Activated T-helper 1 cell treated with Interleukin-2 at 50 U/mL for 16 hours (primary cell): ENCODE measurements at places on chromosomes 16 and 17.
A peak's percentile ranks its signal among the peaks of the same experiment; 100 is the strongest.

- DNase-seq, result no peak
These were observed 7.8 kb downstream of the GAS2L2 start for GRCh38 chr17:35745246-35745645.

DNA sequence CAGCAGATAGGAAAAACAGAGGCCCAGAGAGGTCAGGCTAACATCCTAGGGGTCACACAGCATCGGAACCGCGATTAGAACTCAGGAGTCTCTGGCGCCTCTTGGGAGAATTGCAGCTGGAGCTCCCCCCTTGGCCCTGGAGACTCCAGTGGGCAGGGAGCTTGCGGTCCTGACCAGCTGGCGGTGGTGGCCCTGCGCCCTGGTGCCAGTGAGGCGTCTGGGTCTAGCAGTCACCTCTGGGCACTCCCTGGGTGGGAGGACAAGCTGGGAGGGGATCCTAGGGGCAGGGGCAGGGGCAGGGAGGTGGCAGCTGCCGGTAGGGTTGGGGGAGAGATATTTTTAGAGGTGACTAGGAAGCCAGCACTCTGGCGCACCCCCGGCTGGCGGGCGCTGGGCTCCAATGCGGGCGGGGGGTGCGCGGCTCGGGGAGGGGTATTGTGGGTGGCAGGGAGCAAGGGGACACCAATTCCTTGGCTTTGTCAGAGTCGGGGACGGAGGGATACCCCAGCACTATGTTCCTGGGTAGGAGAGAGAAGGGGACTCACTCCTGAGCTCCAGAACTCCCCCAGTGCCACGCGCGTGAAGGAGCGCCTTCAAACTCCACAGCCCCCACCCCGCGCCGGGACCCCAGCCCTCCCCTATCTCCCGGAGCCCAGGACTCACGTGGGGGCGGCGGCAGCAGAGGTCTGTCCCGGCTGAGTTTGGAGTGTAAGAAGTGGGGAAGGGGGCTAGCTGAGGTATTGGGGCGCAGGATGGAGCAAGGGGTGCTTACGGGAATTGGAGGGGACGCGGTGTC, 584 bp downstream of the PHOSPHO1 start:
- no peak for DNase-seq

DNA sequence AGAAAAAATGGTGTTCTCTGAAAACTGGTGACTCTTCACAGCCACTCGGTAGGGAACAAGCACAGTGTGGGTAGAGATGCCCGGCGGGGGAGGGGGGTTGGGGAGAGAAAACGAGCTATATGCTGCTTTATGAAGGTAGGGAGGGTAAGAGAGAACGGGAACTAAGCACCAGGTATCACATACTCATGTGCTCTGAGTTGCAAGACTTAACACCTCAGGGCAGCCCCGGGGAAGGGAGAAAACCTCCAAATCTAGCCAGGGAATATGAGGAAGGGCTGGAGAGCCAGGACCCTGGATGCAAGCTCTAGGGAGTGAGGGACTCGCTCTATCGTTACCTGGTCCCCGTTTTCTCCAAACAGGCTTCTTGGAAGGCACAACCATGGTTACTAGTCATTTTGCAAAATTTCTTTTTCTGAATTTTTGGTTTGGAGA, 35.3 kb downstream of the HIC1 start:
- no peak for DNase-seq

GRCh38 chr16:82636485-82636884, 9.7 kb downstream of the CDH13 start:
- no peak for DNase-seq

- no peak for DNase-seq
These were observed 237.7 kb downstream of the CDH13 start for GRCh38 chr16:82864332-82865040.

GRCh38 chr17:50949989-50950877, 84.1 kb upstream of the TOB1 start:
- peak; percentile 21 for DNase-seq

- no peak for DNase-seq
These were observed 733 bp downstream of the CHRNB1 start for GRCh38 chr17:7445619-7445968.

DNA sequence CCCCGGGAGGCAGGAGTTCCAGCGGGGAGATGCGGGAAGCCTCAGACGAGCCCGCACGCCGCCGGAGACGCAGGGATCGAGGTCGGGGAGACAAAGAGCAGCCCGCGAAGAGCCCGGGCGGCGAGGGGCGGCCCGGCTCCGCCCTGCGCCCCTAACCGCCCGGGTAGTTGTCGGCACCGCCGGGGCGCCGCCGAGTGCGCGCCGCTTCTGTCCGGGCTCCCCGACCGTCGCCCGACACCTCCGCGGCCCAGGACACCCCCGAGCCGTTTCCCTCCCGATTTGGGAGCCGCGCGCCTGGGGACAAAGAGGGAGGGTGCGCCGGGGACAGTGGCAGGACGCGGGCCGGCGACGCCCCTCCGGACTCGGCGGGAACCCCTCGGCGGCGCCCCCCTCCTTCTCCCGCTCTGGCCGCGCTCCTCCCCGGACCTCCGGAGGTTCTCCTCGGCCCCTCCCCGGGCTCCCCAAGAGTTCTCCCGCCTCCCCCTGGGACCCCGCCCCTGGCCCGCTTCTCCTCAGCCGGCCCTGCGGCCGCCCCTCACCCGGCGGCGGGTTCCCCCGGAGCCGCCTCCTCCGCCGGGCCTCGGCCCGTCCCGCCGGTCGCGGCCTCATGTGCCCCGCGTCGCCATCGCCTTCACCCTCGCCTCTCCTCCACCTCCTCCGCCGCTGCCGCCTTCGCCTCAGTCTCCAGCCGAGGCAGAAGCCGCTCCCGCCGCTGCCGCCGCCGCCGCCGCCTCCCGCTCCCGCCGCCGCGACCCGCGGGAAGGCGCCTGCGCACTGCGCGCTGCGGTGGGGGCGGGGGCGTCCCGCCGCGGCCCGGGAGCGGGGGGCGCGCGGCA, at the start of gene GJC1:
Gene GJC1 (minus strand): TSS at position 765 of the 836 bp plus-strand sequence. CDS start 24,470 bp downstream, outside the sequence.
- DNase-seq, result no peak

GRCh38 chr17:55175788-55176427, 88.9 kb upstream of the HLF start:
- DNase-seq, result no peak

- no peak for DNase-seq
These were observed 617 bp downstream of the ARMC7 start for GRCh38 chr17:75110234-75110937.

DNA sequence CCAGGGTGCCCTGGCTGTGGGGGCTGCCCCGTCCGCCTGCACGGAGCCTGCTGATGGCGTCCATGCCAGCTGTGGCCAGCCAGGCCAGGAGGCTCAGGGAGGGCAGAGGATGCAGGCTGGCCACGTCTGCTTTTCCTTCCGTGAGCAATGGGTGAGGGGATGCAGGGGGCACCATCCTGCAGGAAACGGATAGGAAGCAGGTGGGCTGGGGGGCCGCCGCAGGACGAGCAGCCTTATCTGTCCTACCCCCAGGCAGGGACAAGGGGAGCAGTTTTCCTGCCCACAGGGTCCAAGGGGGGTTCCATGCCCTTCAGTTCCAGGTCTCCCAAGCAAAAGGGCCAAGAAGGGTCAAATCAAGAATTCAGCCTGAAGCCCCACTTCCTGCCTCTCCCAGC, 6.8 kb downstream of the DUS1L start:
- no peak for DNase-seq

DNA sequence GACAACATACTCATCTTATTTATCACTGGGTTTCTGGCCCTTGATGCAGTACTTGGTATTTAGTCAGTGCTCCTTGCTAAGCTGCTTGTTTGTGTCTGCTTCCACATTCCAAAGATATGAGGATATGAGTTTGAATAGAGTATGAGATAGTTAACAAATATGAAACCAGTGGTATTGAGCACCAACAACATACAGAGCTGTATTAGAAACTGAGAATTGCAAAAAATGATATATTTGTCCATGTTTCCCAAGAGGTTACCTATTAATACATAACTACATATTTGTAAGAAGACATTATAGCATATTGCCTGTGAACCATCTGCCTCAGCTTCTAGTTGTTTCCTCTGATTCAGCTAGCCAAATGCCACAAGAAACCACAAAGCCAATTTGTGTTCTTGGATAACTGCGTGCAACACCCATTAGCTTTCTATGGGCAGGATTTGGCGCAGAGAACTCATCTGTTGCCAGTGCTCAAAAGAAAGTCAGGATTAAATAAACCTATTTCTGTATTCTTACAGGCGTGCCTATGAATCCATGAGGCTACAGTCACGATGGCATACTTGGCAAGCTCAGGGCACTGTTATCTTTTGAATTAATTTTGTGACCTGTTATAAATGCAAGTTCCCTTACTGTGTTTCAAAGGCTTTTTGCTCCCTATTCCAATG, 194.4 kb downstream of the MAP2K6 start:
- DNase-seq, result no peak

GRCh38 chr16:79229361-79229760, 371.2 kb downstream of the MAF start:
- DNase-seq, result no peak

- DNase-seq, result no peak
These were observed 2.3 kb upstream of the MYO1C start for GRCh38 chr17:1494736-1495253.

GRCh38 chr16:15990902-15991301, 41.5 kb downstream of the ABCC1 start:
- DNase-seq, result no peak

GRCh38 chr16:12334071-12334470, 357.5 kb downstream of the SNX29 start:
- DNase-seq, result no peak

- no peak for DNase-seq
These were observed 8.9 kb upstream of the RAPGEFL1 start for GRCh38 chr17:40168262-40168832.

- no peak for DNase-seq
These were observed 44.6 kb downstream of the PLCG2 start for GRCh38 chr16:81823734-81824133.

- DNase-seq, result no peak
These were observed 196.0 kb upstream of the PSMD7 start for GRCh38 chr16:74100395-74101326.

GRCh38 chr16:89798832-89799370, 17.5 kb downstream of the FANCA start:
- DNase-seq, result no peak

- no peak for DNase-seq
These were observed 58.7 kb downstream of the ANKRD11 start for GRCh38 chr16:89431630-89432029.

GRCh38 chr17:8162997-8163977, 539 bp upstream of the VAMP2 start:
- no peak for DNase-seq

DNA sequence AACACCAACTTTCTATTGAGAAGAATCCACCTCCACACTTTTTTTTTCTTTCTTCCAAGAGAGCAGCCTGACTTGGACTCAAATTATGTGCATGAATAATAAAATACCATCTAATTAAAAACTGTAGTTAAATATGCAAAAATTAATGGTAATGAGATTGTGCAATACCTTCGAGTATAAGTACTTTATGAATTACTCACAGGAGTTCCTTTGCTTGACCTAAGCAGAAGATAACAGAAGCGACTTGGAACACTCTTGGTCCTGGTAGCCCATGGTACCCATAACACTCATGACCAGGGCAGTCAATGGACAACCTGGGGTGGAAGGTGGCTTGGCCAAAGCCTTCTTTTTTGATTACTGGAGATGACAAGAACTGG, 203.5 kb upstream of the IRX3 start:
- DNase-seq, result no peak

- no peak for DNase-seq
These were observed 66.3 kb upstream of the METRNL start for GRCh38 chr17:83012868-83013778.

DNA sequence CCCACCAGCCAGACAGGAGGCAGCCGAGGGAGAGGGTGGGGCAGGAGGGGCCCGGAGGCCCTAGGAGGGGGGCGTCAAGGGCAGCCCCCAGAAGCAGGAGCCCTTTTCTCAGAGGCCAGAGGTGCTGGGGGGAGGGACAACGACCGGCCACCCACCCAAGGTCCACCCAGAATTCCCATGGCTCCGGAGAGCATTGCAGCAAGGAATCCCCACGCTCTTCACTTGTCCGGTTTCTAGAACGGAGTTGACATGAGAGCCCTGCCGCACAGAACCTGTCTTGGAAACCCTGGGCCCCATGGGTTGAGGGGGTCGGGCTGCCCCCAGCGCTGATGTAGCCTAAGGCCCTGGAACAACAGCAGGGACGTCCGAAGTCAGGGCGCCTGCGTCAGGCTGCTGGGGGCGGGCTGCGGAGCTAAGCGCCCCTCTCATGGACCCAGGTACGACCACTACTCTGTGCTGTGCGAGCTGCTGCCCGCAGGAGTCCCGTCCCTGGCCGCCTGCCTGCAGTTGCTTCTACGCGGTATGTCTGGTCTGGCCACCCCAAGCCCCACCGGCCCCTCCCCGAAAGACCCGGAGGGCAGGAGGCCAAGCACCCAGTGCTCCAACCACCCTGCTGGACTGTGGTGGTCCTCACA, 11.2 kb downstream of the CYBC1 start:
- DNase-seq, result no peak

DNA sequence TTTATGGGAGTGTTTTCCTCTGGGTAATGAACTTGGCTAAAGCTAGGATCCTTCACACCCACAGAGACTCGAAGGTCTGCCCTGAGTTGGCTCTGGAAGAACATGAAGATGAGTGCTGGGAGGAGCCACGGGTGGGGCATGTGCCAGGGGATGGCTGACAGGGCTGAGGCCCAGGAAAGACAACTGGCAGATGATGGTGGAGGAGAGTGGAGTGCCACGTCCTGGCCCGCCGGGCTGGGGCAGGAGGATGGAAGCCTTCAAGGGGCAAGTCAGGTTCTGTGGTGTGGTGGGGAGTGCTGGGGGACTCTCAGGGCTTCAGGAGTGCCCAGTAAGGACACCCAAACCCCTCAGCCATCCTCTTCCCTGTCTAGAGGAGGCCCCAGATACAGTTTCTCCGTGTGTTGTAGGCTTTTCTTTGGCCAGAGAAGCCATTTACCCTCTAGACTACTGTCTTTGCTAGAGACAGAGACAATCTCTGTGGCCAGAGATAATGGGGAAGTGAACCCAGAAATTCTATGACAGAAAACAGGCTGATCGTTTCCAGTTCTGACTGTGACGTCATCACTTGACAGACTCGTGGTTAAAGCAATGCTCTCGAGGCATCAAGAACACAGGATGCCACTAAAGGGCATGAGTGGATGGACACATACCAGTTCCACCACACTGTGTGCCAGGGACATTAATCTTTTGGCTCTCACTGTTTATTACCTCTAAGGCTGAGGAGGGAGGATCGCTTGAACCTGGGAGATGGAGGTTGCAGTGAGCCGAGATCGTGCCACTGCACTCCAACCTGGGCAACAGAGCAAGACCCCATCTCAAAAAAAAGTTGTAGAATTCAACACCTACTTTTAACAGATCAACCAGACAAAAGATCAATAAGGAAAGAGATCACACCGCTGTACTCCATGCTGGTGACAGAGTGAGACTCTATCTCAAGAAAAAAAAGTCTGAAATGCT, 18.6 kb upstream of the SLC5A10 start:
- DNase-seq, result no peak
